ENCODE measurements at places on chromosomes 16 and 17.

DNA sequence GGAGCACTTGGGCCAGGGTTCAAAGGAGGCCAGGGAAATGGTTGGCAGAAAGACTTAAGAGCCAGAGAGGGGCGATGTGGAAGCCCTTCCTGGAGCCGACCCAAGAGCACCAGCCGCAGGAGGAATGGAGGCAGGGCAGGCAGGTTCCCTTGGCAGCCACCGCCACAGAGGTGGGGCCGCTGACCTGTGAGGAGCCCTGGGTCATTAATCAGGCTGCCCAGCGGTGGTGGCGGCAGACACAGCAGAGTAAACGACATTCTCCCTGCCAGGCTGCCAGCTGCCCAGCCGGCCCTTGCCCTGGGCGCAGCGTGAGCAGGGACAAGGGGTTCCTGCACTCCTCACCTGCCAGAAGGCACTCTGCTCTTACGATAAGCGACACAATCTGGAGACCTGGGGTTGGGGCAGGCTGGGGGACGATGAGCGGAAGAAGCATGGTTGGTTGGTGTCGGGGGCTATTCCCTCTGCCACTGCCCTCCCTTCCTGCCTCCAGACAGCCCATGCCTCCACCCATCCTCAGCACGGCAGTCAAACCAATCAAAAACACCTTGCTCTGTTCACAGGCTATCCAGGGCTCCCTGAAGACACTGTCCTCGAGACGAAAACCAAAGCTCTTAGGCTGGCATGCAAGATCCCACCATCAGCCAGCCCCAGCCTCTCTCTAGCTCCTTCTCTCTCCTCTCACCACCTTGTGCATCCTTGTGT is 40.9 kb downstream of the PLXDC1 start:
- no peak for DNase-seq

GRCh38 chr16:3830625-3831254 is 49.8 kb downstream of the CREBBP start:
- DNase-seq = no peak

GRCh38 chr17:19418251-19418992 is 7.4 kb downstream of the RNF112 start:
- DNase-seq = no peak

DNA sequence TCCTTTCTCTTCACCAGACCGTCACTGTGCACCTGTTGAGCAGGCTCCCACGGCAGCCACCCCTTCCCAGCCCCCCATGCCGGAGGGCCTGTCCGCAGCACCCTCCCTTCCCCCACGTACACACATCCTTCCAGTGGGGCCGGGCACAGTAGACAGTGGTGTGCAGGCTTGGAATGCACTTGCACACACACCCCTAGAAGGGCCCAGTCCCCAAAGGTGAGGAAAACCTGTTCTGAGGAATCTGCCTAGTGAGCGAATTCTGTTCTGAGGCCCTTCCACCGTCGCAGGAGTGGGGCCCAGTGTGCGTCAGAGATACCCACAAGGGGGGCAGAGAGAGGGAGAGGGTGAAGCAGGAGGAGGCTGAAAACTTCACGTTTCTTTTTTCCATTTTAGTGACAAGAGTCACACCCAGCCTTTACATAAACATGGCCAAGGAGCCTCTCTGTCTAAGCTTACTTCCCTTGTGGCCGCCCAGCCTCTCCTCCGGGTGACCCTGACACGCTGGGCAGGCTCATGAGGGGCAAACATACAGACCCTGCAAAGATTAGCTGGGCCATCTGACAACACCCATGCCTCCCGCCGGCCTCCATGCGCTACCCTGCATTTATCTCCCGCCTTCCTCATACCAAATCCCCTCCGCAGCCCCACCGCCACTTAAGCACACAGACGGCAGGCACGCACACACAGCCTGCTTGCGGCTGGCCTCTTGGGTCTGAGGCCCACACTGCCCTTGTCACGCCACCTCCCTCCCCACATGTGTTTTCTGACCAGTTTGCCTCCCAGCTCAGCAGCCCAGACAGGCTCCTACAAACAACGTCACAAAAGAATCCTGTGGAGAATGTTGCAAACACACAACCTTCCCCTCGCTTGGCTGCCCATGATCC is 1.8 kb downstream of the ZBTB4 start:
- DNase-seq = no peak

DNA sequence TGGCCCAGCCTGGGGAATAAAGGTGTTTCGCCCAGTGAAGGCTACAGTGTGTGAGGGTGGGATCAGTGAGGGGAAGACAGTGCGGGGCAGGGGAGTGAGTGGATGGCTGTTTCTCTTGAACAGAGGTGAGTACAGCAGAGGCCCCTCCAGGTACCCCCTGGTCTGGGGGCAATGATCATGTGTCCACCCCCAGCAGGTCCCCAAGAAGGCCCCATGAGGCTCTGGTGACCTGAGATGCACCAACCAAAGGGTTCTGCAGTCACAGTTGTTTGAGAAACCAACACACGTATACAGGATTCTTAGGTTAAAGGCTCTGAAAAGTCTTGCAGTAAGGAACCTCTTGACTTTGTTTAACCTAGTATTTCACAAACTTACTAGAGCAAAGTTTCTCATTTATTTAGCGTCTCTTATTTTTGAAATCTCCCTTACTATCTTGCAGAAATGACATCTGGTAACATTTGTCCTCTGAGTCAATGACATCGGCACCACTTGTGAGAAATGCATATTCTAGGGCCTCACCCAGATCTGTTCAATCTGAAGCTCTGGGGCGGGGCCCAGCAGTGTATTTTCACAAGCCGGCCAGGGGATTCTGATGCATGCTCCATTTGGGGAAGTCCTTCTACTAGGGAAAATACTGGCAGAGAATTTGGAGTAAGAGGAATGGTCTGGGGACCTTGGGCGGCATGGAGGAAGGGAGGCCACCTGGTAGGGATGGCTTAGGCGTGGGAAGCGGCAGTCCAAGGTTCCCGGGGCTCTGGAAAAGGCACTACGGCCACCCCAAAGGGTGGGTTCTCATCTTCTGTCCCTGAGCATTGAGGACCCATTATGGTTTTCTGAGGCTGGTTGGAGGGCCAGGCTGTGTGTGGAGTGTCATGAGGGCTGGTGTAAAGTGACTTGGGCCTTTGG is 217.3 kb downstream of the NTN1 start:
- no peak for DNase-seq

- DNase-seq = no peak
These were observed 24.7 kb downstream of the NGFR start for GRCh38 chr17:49519781-49520180.

DNA sequence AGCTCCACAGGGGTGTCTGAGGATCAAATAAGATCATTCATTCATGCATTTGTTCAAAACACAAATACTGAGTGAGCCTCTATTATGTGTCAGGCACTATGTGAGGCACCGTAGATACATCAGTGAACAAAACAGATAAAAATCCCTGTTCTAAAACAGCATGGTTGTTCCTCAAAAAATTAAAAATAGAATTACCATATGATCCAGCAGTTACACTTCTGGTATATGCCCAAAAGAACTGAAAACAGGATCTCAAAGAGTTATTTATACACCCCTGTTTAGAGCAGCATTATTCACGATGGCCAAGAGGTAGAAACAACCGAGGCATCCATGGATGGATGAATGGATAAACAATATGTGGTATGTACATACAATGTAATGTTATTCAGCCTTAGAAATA is 15.4 kb downstream of the PIPOX start:
- DNase-seq = no peak

DNA sequence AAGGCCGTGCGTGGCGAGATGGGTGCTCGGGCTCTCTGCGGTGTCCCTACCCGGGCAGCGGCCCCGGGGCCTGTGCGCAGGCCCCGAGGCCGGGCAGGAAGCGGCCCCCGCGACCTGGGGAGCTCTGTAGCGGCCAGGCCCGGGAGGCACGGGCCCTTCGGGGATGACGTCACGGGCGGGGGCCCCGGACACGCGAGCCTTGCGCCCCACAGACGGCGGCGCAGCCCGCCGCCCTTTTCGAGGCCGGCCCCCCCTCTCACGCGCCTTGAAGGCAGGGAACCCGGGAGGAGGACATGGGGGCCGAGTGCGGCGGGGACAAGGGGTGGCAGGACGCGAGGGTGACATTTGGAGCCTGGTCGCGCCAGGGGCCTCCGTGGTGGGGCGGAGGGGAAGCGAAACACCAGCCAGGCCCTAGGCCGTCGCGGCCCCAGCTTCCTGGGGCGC is 1.1 kb downstream of the RAI1 start:
- no peak for DNase-seq
